ENCODE measurements at places on chromosomes 13 and 19.

GRCh38 chr13:48492096-48492440 is 40.8 kb downstream of the RCBTB2 start:
- no peak for DNase-seq

DNA sequence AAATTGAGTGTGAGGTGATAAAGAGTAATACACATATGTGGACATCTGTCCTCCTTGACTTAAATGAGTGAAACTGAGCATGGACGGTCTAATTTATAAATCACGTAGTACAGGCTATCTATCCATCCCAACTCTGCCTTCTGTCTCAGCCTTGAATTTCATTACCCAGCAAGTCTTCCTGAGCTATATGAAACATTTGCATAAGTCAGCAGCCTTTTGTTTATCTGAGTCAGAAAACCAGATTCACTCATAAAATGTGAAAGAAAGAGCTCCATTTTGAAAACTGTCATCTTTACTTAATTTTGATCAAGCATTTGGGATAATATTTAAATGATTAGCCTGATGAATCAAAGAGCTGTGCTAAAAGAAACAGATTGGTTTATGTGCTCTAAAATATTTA is 197.9 kb downstream of the LHFPL6 start:
- DNase-seq, result no peak

DNA sequence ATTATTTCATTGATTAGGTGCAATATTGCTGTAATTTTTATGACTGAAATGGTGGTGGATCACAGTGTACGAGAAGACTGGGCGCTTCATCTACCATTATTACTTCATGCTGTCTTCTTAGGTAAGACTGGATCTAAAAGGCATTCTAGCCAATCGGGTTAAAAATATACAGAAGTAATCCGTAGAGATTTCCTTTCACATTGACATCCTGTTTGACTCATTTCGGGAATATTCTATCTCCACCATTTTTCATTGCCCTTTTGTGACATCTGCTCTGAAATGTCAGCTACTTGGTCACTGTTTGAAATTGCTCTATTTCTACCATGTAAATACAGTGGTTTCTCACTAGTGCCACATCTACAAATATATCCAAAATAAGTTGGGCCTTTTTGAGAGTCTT is 90.2 kb downstream of the ZAR1L start:
- no peak for DNase-seq

DNA sequence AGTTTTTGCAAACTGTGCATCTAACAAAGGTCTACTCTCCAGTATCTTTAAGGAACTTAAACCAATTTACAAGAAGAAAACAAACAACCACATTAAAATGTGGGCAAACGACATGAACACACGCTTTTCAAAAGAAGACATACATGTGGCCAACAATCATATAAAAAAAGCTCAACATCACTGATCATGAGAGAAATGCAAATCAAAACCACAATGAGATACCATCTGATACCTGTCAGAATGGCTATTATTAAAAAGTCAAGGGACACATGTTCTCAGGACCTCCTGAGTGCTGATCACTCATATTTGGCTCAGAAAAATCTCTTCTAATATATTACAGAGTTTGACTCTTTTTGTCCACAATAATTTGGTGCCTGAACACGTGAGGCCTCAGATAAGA is 14.2 kb upstream of the LILRB1 start:
- no peak for DNase-seq

- no peak for DNase-seq
Observed at GRCh38 chr13:22883956-22884355, 296.8 kb upstream of the SGCG start.

DNA sequence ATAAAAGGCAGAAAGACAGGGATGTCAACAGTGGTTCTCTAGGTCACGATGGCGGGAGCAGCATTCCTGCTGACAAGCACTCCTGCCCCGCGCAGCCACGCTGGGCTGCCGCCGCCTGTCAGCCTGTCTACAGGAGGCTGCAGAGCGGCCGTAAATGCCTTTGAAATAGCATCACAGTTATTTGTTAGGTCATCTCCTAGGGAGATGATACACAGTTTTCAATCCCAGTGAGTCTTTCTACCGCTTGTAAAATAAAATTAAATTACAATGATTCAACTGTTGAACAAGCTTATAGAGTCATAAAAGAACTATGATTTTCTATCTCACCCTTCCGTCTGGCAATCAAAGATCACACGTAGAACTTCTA is 7.3 kb upstream of the SLC7A9 start:
- no peak for DNase-seq

GRCh38 chr13:114127473-114128347 is 4.7 kb downstream of the RASA3 start:
- no peak for DNase-seq

GRCh38 chr13:21463424-21463823 is 4.3 kb upstream of the ZDHHC20 start:
- DNase-seq, result no peak

DNA sequence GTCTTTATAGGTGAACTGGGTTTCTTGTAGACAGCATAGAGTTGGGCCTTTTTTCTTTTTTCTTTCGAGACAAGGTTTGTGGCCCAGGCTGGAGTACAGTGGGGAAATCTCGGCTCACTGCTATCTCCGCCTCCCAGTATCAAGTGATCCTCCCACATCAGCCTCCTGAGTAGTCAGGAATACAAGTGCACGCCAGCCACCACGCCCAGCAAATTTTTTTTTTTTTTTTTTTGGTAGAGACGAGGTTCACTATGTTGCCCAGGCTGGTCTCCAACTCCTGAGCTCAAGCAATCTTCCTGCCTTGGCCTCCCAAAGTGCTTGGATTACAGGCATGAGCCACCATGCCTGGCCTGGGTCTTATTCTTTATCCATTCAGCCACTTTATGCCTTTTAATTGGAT is 5.1 kb upstream of the CALM3 start:
- no peak for DNase-seq

DNA sequence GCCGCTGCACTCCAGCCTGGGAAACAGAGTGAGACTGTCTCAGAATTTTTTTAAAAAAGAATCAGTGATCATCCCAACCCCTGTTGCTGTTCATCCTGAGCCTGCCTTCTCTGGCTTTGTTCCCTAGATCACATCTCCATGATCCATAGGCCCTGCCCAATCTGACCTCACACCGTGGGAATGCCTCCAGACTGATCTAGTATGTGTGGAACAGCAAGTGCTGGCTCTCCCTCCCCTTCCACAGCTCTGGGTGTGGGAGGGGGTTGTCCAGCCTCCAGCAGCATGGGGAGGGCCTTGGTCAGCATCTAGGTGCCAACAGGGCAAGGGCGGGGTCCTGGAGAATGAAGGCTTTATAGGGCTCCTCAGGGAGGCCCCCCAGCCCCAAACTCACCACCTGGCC is at the start of gene KLK2:
Gene KLK2, plus strand, starts transcription at position 384 of the 400 bp plus-strand sequence. CDS start 35 bp downstream, outside the sequence.
- DNase-seq, result no peak

DNA sequence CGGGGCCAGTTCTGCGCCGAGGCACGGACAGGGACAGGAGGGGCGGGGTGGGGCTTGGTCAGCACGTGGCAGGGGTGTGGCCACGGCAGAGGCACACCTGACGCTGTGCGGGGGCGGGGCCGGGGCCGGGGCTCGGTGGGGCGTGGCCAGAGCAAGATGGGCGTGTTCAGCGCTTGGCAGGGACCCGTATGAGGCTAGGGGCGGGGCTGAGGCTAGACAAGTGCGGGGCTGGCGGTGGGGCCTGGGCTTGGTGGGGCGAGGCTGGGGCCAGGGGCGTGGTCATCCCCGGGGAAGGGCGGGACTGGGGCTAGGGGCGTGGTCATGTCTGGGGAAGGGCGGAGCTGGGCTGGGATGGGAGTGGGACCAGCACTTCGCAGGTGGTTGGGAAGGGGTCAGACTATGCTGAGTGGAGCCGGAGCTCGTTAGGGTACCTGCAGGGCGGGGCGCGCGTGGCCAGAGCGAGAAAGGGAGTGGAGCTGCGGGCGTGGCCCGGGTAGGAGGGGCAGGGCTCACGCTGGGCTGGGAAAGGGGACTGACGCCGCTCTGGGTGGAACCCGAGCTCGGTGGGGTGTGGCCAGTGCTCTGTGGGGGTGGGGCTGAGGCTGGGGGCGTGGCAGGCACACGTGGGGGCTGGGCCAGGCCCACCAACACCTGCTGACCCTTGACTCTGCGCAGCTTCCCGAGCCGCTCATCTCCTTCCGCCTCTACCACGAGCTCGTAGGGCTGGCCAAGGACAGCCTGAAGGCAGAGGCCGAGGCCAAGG is 12.8 kb downstream of the POLR2E start:
- DNase-seq, result peak; percentile 50

DNA sequence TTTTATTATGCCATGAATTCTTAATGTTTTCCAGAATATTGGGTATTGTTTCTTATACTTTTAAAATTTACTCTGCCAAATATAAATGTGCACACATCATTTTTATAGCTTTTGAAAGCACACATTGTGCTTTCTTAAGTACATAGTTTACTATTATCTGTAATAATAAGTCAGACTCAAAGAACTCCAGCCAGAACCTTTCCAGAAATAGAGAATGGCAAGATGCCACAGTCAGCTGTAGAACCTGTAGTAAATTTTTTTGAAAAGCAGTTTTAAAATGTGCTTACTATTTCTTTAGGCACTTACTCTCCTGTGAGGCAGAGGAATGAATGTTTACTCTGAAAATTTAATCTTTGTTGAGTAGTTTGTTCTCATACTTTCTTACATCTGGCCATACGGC is 1287.1 kb downstream of the PCDH9 start:
- no peak for DNase-seq

GRCh38 chr19:5895409-5895808 is 8.2 kb downstream of the NDUFA11 start:
- no peak for DNase-seq

DNA sequence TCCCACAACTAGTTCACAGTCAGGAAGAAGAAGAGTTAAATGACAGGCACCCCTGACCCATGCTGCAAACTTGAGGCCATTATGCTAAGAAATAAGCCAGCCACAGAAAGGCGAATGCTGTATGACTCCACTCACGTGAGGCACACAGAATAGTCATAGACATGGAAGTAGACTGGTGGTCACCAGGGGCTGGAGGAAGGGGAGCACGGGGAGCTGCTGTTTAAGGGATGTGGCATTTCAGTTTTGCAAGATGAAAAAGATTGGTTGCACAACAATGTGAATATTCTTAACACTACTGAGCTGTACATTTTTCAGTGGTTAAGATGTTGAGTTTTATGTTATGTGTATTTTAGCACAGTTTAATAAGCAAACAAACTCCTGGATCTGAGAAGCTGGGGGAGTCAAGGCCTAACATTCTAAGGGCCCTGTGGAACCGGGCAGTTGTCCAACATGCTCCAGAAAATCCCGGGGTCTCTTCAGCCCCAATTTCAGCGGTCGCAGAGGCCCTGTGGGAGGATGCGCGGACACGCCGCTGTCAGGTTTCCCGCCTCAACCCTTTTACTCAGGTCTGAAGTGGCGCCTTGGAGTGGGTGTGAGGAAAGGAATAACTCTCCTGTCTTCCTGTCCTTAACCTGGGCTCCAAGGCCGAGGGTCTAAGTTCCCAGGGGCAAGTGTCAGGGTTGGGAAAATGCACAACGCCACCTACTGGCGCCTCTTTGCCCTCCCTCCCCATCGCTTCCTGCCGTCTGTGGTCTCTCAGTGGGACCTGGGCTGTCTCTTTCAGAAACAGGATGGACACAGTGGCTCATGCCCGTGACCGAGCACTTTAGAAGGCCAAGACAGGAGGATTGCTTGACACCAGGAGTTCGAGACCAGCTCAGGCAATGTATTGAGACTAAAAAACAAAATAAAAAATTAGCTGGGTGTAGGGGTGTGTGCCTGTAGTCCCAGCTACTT is 4.4 kb upstream of the TMEM272 start:
- DNase-seq, result no peak

DNA sequence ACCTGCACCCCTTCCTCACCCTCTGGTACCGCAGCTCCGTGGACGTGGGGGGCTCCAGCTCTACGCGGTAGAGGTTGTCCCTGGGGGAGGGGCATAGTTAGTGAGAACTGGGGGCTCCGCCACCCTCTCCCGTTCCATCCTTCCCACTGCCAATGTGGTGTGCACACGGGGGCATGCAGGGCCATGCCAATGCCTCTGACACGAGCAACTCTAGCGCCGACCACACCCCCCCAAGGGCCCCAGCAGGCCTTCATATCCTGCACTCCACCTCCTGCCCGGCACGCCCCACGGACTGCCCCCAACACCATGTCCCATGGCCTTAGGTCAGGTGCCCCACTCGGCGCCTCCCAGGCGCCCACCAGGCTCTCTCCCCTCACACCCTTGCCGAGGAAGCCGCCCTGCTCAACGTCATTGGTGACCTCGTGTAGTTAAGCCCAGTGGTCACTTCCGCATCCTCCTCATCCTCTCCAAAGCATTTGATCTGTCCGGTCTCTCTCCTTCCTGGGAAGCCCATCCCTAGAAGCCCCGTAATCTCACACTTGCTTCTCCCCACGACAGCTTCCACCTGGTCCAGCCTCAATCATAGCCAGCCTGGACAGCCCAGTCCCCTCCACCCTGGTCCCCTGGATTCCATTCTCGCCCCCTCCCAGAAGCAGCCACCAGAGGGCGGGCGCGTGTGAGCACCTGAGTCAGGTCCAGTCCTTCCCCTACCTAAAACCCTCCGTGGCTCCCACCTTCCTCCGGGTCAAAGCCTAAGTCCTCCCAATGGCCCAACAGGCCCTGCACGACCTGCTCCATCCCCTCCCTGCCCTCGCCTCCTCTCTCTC is 2.1 kb downstream of the SEMA6B start:
- no peak for DNase-seq

- peak; percentile 64 for DNase-seq
Observed at GRCh38 chr19:35154525-35155406, at the start of gene FXYD5. Gene FXYD5, plus strand, starts transcription at chr19:35154735. Its CDS starts 816 bp downstream, at chr19:35155551.

DNA sequence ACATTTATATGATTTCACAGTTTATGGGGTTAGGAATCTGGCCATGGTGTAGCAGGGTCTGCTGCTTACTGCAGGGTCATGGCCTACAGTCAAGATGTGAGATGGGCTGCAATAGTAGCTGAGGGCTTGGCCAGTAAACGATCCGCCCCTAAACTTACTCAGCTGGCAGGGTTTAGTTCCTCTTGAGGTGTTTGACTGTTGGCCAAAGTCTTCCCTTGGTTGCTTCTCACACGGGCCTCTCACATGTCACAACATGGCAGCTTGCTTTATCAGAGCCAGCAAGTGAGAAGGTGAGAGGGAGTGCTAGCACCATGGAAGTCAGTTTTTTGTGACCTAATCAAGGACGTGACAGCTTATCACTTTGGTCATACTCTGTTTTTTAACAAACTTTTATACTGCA is 77.1 kb downstream of the DNAJC3 start:
- DNase-seq, result no peak

DNA sequence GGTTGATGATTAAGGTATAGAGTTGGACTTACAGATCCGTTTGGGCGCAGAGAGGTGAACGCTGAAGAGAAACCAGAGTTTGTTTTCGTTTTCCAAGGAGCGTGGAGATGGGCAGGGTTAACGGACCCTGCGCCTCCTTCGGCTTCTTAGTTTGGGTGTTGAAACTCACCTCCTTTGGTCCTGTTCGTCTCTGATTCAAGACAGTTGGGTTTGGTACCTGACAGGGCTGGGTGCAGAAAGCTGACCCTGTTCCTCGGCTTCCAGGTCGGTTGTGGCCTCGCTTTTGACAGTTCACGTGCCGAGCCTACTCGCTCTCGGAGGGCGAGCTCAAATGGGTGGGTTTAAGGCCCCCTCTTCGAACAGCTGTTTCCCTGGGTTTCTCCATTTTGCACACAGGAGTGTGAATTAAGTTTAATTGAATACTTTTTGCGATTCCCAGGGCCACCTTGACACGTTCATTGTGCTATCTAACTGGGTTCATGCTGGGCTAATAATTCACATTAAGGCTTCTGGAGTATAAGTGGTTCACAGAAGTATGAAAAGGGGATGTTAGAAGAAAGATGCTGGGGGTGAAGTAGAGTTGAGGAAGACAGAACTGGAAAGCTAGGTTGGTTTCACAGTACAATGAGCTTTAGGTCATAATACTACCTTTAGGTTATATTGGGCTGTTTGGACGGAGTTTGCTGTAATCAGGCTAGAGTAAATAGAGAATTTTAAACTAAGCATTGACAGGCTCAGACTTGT is 638 bp downstream of the USPL1 start:
- DNase-seq, result no peak

GRCh38 chr13:106139377-106139776 is 396.1 kb downstream of the EFNB2 start:
- DNase-seq, result no peak

Measured in stimulated activated CD4-positive, alpha-beta T cell treated with anti-CD3 and anti-CD28 coated beads, Interleukin-1b, Interleukin-23, amount 100 ng/mL, for 1 hour (primary cell).